ENCODE measurements at places on chromosomes 4 and X.

- no peak for DNase-seq
Measured at GRCh38 chr4:150318527-150318926, 240.3 kb downstream of the DCLK2 start.

DNA sequence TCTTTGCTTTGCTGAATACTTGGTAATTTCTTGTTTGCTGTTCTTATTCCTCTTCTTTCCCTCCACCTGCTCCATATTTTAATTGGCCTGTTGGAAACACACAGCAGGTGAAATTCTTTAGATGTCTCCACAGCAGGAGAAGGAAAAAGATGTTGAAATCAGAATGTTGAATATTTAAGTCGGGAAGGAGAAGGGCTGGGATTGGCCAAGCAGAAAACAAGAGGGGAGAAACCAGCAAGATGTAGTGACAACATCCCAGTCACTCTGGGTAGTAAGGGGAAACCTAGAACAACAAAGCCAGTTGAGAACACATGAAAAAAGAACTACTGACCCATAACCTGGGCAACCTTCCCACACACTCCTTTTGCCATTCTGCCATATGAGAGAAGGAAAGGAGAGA lies 37.3 kb upstream of the STAG2 start:
- no peak for DNase-seq

- no peak for DNase-seq
Measured at GRCh38 chr4:61312526-61312925, 112.4 kb downstream of the ADGRL3 start.

DNA sequence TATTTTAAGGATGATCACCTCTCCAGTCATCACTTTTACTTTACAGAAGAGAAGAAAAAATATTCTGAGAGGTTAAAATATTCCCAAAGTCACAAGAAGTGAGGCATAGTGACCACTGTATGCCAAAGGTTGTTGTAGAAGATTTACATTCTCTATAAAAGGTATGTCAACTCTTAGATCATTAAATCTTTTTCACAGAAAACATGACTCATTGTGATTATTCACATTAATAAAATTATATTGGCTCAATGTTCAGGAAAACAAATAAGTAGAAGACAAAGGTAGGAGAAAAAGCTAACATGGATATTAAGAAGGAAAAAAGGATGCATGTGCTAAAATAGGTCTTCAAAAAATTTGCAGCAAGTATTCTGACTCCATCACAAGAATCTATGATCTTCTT lies 82.0 kb downstream of the ADAMTS3 start:
- no peak for DNase-seq

DNA sequence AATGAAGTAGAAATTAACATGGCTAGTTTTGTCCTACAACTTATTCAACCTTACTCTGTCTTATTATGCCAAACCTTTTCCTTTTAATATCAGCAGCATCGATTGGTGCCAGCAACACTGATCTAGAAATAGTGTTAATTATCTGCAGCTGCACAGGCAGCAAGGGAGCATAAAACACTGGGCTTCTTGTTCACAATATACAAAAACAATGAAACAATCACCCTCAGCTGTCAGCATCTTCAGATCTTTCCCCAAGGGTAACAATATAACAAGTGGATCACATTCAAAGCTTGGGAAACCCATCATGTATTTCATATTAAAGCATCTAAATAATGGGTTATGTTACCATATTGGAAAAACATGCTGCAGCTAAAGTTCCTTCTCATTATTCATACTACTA lies 238.1 kb downstream of the SPOCK3 start:
- no peak for DNase-seq

DNA sequence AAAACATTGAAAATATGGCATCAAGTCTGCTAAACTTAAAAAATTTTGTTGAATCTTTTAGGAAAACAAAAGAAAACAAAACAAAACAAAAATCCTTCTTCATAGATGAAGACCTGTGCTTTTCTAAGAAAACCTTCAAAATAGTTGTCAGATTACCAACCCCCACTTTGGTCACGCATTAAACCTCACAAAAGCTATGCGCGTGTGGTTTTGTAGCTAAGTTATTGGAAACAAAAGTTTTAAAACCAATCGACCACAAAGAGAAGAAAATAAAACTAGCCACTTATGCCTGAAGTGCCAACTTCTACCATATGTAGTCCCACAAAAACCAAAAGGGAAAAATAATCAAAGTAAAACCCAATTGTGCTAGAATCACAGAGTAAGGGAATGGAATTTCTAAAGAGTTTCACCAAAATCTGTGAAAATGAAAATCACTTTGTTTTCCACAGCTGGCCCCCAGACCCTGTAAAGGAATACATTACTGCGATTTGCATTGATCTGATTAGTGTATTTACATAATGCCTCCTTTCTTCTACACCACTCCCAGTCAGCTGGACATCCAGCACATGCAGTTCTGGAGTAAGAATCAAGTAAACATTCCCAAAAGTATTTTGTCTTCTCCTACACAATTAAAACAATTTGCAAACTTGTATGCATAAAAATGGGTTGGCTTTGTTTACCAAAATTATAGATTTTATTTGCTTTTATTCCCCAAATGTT lies 330.1 kb upstream of the DKK2 start:
- DNase-seq, result no peak

- DNase-seq, result no peak
Measured at GRCh38 chrX:3748052-3748559, 34.7 kb upstream of the PRKX start.

DNA sequence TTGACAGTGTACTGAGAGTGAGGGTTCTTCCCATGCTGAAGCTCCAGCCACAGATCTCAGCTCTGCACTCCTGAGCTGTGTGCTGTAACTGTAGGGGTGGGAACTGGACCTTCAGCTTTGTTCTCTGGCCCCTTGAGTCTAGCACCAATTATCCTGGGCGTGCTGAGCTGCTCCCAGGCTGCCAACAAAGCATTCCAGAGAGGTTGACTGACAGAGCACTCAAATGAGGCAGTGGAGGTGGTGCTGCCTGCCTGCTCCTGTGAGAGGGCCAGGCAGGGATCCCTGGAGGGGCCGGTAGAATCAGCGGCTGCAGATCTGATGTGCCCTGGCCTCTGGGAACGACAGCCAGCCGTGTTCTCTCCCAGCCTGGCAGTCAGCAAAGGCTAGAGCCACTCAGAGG lies 375.7 kb upstream of the AADAT start:
- DNase-seq, result no peak

DNA sequence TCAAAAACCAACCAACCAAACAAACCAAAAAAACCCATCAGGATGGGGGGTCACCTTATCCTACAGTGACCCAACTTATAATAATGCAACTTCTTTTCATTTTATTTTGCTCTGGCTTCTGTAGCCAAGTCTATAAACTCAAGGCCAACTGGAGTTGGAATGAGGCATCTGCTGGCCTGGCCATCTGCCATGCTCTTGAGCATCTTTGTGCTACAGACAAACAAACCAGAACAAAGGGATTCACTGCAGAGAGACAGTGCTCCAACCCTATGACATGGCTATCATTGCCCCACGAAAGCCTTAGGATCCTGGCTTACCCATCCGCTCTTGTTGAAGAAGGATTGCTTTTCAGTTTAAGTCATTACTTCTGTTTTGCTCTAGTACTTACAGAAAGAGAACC lies 49.2 kb upstream of the SCRG1 start:
- no peak for DNase-seq

- DNase-seq, result no peak
Measured at GRCh38 chr4:15215109-15215508, 212.7 kb upstream of the C1QTNF7 start.

DNA sequence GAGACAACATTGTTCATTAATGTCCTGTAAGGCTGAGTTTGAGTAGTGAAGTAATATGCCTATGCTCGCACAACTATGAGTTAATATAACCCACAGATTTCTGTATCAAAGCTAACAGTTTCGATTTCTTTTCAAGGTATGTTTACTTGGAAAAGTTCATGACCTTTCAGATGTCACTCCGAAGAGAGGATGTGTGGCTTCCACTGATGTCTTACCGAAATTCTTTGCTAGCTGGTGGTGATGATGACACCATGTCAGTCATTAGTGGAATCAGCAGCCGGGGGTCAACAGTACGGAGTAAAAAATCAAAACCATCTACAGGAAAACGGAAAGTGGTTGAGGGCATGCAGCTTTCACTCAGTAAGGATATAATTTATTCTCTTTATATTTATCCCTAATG lies 124.9 kb downstream of the STAG2 start:
- no peak for DNase-seq

DNA sequence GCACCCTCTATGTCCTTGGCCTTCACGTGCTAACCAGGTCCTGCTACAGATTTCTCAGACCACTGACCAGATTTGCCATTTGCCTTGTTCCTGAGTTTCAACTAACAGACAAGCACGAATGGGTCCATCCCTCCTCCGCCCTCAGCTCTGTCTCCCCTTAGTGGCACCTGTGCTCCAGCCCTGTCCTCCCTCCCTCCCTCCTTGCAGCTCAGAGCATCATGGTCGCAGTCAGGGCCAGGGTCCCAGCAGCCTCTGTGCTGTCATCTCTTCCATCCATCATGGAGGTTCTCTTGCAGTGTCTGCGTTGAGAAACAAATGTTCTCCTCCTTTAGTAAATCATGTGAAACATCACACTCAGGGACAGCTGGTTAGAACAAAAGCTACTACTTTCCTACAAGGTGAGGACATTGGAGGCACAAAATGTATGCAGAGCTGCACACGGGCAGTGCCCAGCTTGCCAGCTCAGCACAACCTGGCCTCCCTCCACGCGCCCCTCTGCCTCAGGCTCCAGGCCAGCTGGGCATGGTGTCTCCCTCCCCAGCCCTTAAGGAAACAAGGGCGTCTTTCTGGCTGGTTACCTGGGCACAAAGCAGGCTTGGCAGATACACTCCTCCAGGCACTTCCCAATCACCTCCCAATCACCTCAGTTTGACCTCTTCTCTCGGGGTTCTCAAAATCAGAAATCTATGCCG lies 79.5 kb upstream of the ATP6AP2 start:
- DNase-seq, result no peak

- DNase-seq, result no peak
Measured at GRCh38 chr4:122968227-122968812, 45.9 kb upstream of the NUDT6 start.

- no peak for DNase-seq
Measured at GRCh38 chrX:130165181-130165702, 399 bp downstream of the AIFM1 start.

GRCh38 chrX:3403748-3404147 lies 57.3 kb upstream of the MXRA5 start:
- DNase-seq, result no peak

DNA sequence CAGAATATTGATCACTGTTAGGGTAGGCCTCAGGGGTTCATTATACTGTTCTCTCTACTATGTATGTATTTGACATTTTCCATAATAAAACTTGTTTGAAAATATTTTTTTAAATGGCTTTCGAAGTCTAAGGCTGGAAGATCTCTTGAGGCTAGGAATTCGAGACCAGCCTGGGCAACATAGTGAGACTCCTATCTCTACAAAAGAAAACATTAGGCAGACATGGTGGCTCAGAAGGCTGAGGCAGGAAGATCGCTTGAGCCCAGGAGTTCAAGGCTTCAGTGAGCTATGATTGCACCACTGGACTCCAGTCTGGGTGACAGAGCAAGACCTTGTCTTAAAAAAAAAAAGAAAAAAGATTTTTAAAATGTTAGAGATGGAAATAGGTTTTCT lies 15.5 kb upstream of the TBC1D14 start:
- no peak for DNase-seq

GRCh38 chr4:167397586-167397985 lies 163.3 kb upstream of the SPOCK3 start:
- no peak for DNase-seq
